Hematopoietic multipotent progenitor cell (in vitro differentiated cells): ENCODE measurements at places on chromosomes 6 and 20. TPM values are rescaled to one million over a fixed set of nuclear protein-coding genes. Genes with fewer than 3 reads are reported as not detected.

SLC22A7 gene
- not detected for total RNA-seq

PRICKLE4 gene
- 4.6 TPM for total RNA-seq

SUMO4 gene
- total RNA-seq = 4.3 TPM

BFSP1 gene
- total RNA-seq = 0.54 TPM

TOX2 gene
- not detected for total RNA-seq

EEF1A2 gene
- 0.27 TPM for total RNA-seq

DEF6 gene
- 80.5 TPM for total RNA-seq

ARMH2 gene
- total RNA-seq = 0.54 TPM

SLC17A3 gene
- not detected for total RNA-seq

UBE2V1 gene
- total RNA-seq = 33.4 TPM

SPATA25 gene
- 5.9 TPM for total RNA-seq

CTAGE9 gene
- not detected for total RNA-seq
